ENCODE measurements at places on chromosomes 4 and X.

GRCh38 chrX:134743091-134743490 lies 84.8 kb upstream of the PLAC1 start:
- no peak for DNase-seq

GRCh38 chr4:106165351-106166010 lies 150.5 kb downstream of the TBCK start:
- DNase-seq: no peak

GRCh38 chr4:8691151-8691775 lies 98.7 kb downstream of the CPZ start:
- no peak for DNase-seq

DNA sequence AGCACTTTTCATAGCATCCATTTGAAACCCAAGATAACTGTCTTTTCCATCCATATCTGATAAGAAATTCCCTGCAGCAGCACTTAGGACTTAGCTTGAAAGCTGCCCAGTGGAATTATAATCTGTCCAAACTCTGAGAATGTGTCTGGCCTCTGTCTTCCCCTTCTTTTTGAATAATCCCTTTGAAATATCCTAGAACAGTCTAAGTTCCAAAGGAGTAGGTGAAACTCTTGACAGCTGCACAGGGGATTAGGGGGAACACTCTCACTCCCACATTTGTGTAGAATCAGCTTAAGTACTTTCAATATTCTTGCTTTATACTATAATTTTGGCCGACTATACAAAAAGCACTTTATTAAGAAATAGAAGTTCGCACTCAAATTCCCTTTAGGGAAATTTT lies 157.7 kb downstream of the PAPSS1 start:
- no peak for DNase-seq

GRCh38 chr4:171031338-171031737 lies 781.9 kb upstream of the GALNTL6 start:
- DNase-seq: no peak

GRCh38 chr4:73735231-73735630 lies 5.1 kb upstream of the CXCL8 start:
- no peak for DNase-seq

- DNase-seq: no peak
These were observed 335.2 kb downstream of the PCDH10 start for GRCh38 chr4:133484287-133484686.

DNA sequence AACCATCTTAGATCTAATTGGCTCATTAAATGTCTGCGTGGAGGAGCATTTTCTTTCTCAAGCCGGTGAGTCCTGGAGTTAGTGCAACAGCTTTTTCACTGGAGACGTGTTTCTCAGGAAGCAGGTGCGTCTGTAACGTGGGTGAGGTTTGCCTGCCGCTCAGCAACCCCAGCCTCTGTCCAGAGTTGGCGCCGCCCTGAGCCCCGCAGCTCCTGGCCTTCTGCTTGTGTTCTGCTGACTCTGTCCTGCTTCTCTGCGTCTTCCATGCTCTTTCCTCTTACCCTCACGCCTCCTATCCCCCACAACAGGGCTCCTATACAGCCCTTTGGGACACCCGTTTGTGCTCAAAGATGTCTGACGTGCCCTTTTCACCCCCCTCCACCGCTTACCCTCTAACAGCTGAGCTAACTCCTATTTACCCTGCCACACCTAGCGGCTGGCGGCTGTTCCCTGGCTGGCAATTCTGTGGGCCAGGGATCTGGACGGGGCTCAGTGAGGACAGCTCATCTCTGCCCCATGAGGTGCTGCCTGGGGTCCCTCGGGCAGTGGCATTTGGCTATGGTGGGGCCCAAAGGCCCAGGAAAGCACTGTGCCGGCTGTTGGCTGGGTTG lies 18.8 kb downstream of the DOK7 start:
- DNase-seq: no peak

DNA sequence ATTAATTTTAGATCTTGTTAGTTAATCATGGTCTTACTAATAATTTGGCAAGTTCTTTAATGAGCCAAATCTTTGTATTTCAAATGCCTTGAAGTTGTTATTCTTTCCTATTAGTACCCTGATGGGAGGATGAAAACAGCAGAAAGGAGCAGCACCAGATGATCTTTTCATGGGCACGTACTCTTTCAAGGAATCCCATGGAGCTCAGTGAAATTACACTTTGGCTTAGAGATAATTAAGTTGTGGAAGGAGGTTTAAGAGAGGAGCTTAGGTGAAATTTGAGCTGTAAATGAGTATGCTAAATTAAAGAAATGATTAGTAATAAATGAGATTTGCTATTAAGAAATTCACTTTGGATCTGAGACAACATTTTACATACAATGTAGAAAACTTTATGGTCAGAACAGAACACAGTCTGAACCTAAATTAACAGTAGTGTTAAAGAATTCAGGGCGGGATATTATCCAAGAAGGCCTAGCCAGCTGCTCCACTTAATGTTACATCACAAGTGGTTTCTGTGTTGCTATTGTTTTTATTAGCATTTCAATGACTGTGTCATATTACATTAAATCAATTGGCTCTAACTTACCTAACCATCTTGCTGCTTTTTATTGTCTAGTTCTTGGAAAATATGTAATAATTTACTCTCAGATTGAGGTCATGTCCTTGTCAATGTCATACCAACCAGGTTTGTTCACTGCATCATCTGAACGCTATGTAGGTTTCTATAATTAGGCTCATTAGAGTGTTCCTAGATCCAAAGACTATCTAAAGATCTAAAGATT lies 3.9 kb downstream of the MTHFD2L start:
- DNase-seq: no peak

DNA sequence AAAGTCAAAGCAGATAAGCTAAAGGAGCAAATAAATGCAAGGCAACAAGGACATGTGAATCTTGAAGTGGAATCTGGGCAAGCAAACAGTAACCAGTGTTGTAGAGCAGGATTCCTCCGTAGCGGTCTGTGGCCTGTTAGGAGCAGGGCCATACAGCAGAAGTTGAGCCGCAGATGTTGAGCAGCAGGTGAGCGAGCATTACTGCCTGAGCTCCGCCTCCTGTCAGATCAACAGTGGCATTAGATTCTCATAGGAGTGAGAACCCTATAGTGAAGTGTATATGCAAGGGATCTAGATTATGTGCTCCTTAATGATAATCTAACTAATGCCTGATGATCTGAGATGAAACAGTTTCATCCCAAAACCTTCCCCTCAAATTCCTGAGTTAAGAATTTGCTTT lies 550.7 kb downstream of the ADGRL3 start:
- DNase-seq: no peak

DNA sequence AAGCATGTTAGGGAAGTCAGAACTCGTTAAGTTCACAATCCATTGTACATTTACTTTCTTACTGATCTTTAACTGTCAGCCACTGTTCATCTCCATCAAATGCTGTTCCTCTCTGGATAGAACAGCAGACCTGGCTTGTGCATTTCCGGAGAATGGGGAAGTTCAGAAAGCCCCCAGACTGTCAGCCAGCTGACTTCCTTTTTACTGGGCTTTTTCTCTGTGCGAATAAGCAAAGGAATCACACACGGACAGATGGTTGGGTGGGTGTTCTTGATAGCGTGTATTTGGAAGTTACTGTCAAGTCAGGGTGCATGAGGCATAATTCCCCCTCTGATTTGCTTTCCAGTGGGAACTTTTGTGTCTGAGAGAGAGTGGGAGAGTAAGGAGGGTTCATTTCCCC lies 56.8 kb downstream of the TSPAN7 start:
- no peak for DNase-seq

DNA sequence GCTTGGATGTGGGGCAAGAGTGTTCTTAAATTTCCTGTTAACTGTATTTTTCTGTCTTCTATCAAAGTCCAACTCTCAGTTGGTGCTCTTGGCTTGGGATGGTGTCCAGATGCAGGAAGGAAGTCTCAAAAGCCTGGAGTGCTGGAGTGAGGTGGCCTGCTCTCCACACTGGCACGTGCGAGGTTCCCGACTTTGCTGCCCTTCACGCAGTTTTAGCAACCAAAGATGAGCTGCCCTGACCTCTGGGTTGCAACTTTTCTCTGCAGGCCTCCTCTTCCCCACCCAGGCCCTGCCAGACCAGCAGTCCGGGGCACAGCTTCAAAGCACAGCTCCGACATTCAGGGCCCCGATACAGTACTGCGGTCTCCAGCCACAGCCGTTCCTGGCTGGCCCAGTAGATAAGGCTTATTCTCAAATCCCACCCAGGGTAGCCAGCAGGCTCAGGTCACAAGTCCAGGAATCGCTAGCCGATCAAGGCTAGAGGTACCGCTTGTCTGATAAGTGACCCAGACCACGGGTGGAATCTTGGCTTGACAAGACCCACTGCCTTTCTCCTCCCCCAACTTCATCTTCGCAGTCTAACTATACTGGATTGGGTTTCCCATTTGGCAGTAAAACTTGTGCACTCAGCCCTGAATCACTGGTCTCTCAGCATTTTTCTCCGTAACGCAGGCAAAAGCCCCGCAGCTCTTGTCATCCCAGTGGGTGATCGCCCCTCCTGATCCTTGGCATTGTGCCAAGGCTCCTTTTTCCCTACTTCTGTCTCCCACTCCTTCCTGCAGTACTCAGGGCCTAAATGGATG lies 21.8 kb upstream of the JADE1 start:
- DNase-seq: no peak

DNA sequence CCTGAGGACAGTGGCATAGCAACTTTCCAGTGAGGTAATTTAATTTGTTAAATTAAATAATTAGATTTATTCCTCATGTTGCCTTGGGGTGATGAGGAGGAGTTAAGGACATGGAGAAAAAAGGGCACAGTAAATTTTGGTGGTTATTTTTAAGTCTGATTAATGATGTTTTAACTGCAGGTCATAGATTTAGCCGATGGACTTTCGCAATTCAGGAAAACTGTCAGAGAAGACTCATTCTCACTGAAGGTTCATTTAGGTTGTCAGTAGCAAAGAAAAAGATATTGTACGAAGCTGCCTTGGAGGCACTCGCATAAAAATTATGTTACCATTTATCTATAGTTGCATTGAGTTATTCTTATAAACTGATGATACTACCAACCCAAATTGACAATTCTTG lies 164.2 kb upstream of the PITX2 start:
- DNase-seq: no peak

DNA sequence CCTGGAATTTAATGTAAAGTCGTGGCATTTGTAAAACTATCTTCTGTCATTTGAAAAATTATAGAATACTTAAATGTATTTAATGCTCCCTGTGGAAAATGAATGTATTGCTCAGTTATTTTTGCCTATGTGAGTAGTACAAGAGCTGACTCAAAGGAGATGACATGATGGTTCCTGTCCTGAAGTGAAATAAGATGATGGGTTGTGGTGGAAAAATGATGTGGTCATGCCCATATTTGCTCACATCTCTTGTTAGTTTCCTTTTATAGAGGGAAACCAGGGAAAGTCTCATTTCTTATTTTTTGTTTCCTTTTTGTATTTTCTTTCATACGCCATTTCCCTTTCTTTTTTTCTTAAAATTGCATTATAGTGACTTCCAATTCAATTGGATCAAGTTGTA lies 23.7 kb downstream of the PLS3 start:
- no peak for DNase-seq

- DNase-seq: no peak
These were observed 150.4 kb downstream of the MGST2 start for GRCh38 chr4:139815778-139816601.

DNA sequence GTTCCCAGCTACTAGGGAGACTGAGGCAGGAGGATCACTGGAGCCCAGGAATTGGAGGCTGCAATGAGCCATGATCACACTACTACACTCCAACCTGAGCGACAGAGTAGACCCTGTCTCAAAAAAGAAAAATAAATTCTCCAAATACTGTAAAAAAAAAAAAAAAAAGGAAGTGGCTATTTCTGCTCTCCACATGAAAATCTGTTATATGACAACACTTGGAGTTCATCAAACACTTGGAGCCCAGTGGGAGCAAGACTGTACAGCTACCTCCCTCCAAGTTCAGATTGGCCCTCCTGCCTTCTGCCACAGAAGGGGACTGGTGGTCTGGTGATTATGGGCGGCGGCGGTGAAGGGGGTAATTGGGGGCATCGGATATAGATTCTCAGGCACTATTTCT lies 9.0 kb upstream of the CLDN34 start:
- no peak for DNase-seq

GRCh38 chrX:1700757-1701156 lies 85.9 kb downstream of the ASMT start:
- DNase-seq: no peak

DNA sequence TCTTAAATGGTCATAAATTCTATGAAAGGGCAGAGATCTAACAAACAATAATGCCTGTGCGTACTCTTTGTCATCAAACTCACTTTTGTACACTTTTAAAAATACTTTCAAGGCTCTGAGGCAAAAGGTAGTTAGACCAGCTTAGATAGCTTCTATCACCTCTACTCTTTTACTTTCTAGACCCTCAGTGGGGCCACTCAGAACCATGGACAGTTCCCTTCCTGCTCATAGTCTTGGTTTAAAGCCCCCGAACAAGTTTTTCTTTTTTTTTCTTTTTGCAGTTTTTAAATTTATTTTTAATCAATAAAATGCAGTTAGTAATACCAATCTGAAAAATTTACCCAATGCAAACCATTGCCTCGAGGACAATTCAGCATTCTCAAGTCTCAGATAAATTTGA lies 460.5 kb upstream of the CNKSR2 start:
- DNase-seq: no peak
